Suppressor macrophage (primary cell): ENCODE measurements at places on chromosomes 3 and 15.

DNA sequence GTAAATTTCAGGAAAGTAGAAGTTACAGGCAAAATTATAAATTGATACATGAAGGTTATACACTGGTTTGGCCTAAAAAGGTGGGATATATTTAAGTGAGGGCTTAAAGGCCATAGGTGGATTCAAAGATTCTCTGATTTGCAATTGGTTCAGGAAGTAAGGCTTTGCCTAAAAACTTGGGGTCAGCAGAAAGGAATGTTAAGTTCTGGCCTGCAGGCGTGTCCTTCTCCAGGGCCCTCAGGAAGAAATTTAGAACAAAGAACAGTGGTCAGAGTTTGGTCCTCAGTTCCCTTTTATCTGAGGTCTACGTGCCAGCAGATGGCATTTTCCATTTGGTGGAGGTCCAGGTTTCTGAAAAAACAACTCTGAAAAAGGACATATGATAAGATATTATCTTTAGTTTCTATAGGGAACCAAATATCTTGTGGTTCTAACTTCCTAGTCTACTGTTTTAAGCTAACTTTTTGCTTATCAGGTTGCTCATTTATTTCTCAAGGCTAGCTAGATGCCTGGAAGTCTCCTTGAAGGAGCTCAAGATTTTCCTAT is 40.5 kb downstream of the SCN11A start:
- peak; percentile 18 for DNase-seq

- no peak for DNase-seq
Observed at GRCh38 chr15:27865926-27866325, 233.2 kb downstream of the OCA2 start.

GRCh38 chr3:73379465-73379864 is 245.3 kb downstream of the PDZRN3 start:
- no peak for DNase-seq

DNA sequence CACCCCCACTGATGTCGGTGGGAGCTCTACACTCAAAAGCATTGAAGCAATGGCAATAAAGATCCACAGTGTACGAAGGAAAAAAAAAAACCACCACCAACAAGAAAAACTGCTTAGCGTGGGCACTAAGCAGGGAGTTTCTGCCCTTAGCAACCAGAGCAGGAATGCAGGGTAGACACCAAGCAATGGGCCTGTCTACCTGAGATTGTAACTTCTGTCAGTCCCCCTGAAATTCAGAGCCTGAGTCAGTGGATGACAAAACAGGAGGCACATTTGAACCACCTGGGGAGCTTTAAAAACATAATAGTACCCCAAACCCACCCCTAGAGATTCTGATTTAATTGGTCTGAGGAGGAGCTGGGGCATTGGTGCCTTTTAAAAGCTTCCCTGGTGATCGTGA is 275.2 kb downstream of the SATB1 start:
- DNase-seq = no peak

- DNase-seq = no peak
Observed at GRCh38 chr3:53027254-53027844, 18.5 kb downstream of the SFMBT1 start.

- DNase-seq = no peak
Observed at GRCh38 chr3:37661615-37662306, 199.9 kb upstream of the CTDSPL start.

DNA sequence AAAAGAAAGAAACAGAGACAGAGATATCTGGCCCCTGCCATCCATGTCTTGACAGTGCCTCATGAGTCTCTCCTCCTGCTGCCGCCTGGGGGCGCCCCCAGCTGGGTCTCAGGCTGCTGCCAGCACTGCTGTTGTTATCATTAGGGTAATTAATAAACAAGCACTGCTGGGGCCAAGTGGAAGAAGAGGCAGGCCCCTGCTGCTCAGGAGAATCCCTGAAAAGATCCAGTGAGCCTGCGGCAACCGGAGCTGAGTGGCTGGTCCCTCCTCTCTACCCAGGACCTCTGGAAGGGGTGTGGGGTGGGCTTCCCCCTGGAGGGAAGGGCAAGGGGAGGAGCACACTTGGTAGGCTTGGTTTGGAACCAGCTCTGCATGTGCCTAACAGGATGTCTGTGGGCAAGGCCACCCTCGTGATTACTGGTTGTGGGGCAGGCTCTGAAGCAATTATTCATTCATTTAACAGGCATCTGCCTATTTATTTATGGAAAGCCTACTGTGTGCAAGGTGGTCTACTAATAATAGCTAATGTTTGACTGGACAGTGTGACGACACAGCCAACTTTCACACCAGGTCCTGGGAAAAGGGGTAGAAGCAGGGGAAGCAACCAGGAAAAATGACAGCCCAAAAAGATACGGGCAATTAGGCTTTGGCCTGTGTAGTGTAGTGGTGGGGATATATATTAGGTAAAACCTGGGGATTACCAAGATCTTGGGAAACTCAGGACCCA is 1.2 kb upstream of the TYRO3 start:
- DNase-seq = peak; percentile 61

- DNase-seq = no peak
Observed at GRCh38 chr3:120022729-120023128, 71.5 kb downstream of the GSK3B start.

DNA sequence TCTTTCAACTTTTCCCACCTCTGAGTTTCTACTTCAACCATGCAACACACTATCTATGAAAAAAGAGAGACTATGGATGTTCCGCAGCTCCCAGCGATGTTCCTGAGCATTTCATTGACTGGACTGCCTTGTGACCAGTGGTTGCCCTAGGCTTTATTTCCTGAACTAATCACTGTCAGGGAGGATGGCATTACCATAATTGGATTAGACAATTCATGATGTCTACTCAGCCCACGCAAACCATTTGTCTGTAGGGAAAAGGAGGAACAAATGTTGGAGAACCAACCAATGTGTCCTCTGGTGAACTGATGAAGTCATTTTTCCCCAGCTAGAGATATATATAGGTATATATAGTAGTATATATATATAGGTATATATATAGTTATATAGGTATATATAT is 229.3 kb upstream of the MCTP2 start:
- peak; percentile 51 for DNase-seq

- DNase-seq = no peak
Observed at GRCh38 chr3:159839561-159840379, 148.9 kb upstream of the IL12A start.

- DNase-seq = no peak
Observed at GRCh38 chr3:27545061-27545460, 60.9 kb upstream of the SLC4A7 start.

DNA sequence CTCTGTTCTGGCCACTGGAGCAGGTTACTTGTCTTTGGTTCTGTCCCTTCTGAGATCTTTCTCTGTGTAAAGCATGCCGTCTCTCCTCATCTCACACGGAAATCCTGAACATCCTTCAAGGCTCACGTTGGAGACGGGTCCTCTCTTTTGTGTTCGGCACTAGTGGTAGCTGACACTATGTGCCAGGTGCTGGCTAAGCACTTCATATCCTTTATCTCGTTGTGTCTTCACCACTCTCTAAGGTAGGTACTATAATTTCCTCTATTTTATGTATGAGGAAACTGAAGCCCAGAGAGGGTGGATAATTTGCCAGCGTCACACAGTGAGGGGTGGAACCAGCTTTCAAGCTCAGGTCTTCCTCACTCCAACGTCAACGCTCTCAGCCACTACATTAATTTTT is 1.2 kb downstream of the IFT122 start:
- no peak for DNase-seq

- no peak for DNase-seq
Observed at GRCh38 chr3:78516937-78517336, 1250.9 kb downstream of the ROBO1 start.

- DNase-seq = no peak
Observed at GRCh38 chr15:25930931-25931330, 67.8 kb upstream of the ATP10A start.

DNA sequence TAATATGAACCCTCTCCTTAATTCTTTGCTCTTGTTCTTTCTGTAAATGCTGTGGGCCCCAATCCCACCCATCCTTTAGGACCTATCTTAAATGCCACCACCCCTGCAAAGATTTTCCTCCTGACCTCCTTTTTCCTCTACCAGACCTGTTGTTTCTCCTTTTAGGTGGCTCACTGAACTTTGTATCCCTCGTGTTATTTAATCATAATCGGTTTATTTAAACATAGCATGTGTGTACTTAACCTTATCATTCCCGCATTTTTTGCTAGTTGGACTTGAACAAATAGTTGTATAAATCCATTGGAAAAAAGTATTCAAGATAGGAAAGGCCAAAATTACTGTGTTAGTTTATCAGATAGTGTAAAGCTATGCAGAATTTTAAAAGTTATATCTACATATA is 988 bp upstream of the NFKBIZ start:
- DNase-seq = no peak

DNA sequence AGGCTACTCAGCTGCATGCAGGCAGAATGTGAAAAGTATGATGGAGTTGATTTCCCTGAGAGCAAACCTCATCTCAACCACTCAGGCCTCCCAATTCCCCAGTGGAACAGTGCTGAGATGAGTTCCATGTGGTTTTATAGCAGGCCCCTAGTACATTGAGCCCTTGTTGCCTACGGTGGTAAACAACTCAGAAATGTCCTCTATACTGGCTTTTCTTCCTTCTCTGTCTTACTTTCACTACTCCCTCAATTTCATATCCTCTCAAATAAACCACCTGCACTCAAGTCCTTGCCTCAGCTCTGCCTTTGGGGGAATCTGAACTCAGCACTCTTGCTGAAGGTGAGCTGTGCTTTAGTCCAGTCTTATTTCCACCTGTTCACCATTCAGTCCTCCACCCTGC is 399.9 kb downstream of the PDCD6IP start:
- no peak for DNase-seq

GRCh38 chr15:100879464-100880138 is at the start of gene ALDH1A3:
Gene ALDH1A3 (plus strand): TSS chr15:100879831. CDS start chr15:100879908, 77 bp downstream.
- DNase-seq = peak; percentile 30

DNA sequence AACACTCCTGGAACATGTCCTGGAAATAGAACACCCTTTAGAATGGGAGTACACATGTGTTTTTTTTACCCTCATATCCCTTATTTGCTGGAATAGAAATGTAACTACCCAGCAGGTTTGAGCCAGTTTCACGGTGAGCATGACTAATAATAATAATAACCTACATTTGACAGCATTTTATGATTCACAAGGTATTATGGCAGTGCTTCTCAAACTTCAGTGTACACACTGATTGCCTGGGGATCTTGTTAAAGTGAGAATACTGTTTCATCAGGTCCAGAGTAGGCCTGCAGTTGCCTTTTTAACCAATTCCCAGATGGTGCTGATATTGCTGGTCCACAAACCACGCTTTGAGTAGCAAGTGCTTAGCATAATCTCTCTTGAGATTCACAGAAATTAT is 63.9 kb downstream of the NFKBIZ start:
- DNase-seq = no peak

GRCh38 chr3:24145981-24146822 is 201.1 kb downstream of the NR1D2 start:
- DNase-seq = no peak

DNA sequence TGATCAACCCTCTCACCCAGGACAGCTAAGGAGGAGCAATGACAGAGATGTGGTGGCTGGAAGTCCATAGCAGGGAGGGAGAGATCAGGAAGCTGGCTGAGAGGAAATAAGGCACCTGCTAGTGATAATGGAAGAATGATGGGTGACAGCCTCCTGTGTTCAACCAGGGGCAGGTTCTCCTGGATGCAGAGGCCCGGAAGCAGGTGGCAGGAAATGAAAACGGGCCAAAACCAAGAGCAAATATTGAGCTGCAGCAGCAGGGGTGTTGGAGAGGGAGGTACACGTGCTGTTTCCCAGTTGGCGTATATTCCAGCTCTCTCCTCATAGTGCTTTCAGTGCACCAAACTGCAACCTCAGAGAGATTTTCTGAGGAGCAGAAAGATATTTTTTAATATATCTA is 213.4 kb upstream of the TBL1XR1 start:
- no peak for DNase-seq

- no peak for DNase-seq
Observed at GRCh38 chr15:99965376-99965775, 232.1 kb upstream of the LYSMD4 start.

DNA sequence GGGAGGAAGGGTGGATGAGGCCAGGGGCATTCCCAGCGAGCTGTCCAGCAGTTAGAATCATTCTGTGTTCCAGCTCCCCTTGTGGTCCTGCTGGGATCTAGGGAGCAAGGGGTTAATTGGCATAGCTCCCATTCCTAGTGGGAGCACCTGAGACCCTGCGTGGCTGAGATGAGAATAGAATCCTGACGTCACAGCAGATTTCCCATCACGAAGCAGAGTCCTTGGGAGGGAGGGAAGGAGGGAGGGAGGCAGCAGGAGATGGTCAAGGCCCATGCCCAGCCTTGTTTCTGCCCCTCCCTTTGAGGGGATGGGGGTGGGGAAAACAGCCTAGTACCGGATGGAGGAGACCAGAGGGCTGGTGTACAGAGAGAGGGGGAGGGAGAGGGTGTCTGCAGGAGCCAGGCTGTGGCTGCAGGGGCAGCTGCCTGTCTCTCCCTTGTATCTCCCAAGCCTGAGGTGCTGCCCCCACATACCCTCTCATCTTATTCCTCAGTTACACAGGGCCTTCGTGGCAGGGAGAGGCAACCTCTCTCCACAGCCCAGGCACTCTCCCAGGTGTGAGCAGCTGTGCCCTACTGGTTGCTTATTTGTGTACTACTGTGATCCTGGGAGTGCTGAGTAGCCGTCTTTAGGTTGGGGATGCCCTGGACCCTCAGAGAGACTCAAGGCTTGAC is 5.4 kb downstream of the TYRO3 start:
- DNase-seq = no peak

- no peak for DNase-seq
Observed at GRCh38 chr15:69999392-70000085, 98.2 kb downstream of the TLE3 start.

- DNase-seq = peak; percentile 7
Observed at GRCh38 chr15:98954411-98954810, 53.2 kb downstream of the PGPEP1L start.

DNA sequence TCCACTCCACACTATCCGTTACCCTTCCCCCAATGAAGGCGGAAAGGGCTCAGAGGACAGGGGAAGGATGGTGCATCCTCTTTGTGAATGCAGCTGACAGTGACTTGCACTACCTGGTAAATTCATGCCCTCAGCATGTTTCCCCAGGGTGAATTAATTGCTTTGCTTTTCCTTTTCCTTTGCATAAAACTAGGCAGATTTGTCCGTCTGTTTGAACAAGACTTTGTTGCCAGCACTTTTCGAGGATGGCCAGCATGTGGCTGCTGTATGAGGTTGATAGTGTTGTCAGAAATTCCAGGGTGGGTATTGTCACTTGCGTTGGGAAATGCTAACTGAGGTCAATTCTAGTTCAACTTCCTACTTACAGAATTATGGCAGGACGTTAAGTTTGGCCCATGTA is 79.0 kb upstream of the RARB start:
- DNase-seq = no peak

DNA sequence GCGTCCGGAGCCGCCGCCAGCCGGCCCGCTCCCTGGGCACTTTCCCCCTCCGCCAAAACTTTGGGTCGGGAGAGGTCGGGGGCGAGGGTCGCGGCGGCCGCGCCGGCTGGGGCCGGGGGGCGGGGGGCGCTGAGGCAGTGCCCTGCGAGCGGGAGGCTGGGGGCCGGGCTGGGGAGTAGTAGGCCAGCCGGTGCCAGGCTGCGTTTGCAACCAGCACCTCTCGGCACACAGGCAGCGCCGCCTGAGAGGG is 452 bp downstream of the BBX start:
- DNase-seq = no peak
